ENCODE measurements at places on chromosomes 13 and 19.

DNA sequence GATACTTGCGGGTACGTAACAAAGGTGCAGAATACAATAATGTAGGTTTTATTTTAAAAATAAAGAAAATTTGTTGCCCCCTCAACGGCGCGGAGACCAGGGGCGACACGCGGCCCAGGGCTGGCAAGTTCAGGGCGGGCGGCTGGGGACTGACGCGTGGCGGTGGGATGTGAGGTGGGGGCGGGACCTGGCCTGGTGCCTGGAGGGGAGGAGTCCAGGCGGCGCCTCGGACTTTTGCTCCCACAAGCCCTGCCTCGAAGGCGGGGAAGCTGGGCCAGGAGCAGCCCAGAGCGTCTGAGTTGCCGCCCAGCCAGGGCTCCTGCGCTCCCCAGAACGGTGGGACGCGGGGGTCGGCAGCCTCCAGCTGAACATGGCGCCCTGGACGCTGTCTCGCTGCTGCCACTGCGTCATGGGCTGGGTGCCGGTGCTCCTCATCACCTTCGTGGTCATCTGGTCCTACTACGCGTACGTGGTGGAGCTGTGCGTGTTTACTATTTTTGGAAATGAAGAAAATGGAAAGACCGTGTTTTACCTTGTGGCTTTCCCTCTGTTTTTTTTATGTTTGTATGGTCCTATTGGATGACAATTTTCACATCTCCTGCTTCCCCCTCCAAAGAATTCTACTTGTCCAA is 1122.8 kb upstream of the ATXN8OS start:
- DNase-seq, result no peak

GRCh38 chr13:20431080-20431479 is 94.6 kb downstream of the CRYL1 start:
- DNase-seq, result no peak

- DNase-seq, result no peak
Measured at GRCh38 chr13:113599391-113599790, 14.8 kb downstream of the TFDP1 start.

DNA sequence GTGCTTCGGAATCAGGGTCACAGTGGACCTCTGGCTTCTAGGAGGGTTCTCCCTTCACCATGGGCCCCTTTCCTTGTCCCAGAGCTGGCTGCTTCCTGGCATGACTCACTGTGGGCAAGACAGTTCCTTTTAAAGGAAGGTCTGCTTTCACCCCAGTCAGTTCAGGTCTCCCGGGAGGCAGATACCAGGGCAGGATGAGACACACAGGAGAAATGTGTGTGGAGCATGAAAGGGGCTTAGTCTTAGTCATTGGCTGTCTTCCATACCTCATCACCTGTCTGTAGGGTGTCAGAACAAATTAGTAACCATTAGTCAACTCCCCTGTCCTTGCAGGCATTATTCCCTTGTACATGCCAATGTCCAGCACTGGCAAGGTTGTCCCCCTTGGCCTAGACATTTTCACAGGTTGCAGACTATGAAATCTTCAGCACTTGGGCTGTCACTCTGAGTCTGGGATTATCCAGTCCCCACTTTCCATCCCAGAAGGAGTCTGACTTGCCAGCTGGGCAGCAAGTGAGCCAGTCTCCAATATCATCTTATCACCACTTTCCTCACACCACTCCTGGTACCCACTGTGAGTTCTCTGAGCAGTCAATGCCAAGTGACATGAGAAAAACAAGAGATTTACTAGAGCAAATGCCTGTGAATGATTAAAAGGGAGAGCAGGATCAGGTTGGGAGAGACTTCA is 76.8 kb upstream of the MEDAG start:
- no peak for DNase-seq

All from stimulated activated CD4-positive, alpha-beta T cell treated with anti-CD3 and anti-CD28 coated beads, Interleukin-2, amount 100 ng/mL, for 4 hours (primary cell).